ENCODE measurements at places on chromosomes 7 and 10.

GRCh38 chr7:29146057-29146706 lies at the start of gene CPVL:
Gene CPVL, minus strand, starts transcription at chr7:29146537. Its CDS starts 25,476 bp downstream, at chr7:29121061.
- DNase-seq = no peak

- no peak for DNase-seq
These were observed 23.5 kb downstream of the CAMK1D start for GRCh38 chr10:12372846-12373245.

DNA sequence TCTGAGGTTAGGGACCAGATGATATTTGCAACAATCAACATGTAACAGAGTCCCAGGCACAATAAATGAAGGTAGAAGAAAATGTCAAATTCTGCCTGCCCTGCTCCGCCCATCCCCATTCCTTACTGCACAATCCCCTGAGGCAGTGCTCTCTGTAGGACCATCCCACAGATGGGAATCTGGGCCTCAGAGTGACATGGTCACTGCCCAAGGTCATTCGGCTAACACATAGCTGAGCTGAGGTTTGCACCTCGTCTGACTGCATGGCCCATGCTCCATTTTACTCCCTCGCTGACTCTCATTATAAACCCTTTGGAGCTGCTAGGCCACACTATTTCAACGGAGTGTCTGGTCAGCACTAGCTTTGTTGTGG lies 1.2 kb downstream of the HOGA1 start:
- DNase-seq = no peak

DNA sequence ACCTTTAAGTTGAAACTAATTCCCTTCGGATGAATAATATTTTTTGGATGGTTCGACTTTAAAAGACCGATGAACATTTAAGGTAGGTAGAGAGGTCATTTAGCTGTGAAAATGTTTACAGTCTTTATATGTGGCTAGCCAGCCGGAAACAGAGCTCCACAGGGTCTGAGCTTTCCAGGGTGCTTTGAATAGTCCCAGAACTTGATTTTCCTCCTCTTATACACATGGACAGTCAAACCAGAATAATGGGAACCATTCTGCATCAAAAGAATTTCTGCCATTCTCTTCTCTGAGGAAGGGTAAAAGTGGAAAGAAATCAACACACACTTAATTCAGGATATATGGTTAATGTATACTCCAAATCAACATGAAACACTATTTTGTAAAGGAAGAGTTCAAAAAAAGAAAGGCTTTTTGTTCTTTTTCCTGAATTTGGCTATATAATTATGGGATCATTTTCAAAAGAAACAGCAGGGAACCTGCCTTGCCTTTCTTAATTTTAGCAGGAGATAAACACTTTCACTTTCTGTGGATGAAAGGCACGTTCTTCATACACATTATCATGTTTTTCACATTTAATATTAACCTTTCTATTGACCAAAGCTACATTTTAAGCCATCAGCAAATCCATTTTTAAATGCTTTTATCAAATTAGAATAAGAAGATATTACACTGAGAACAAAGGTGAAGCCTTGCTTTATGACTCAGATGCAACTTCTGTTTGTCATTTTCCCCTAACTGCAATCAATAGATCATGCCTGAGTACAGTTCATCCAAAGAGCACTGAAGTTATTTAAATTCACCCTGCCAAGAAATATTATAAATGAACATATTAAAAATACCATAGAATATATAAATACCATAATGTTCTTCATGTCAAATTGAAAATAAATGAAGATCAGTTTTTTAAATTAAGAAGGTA lies 307.3 kb downstream of the THSD7A start:
- DNase-seq = no peak

Data from HS-27A (cell line).